ENCODE measurements at places on chromosomes 1 and 21. TPM values are rescaled to one million over a fixed set of nuclear protein-coding genes. Genes with fewer than 3 reads are reported as not detected.

FCRL6 gene
- total RNA-seq: 0.81 TPM

ANKRD34A gene
- 9.1 TPM for total RNA-seq

SPTA1 gene
- total RNA-seq: 0.08 TPM

ADAMTS5 gene
- not detected for total RNA-seq

CATSPERE gene
- total RNA-seq: 0.64 TPM

GRCh38 chr1:152411134-152411533 is 2.9 kb downstream of the CRNN start:
- no peak for DNase-seq

- peak; percentile 90 for DNase-seq
Measured at GRCh38 chr1:233113009-233113879, 162.8 kb downstream of the NTPCR start.

DNA sequence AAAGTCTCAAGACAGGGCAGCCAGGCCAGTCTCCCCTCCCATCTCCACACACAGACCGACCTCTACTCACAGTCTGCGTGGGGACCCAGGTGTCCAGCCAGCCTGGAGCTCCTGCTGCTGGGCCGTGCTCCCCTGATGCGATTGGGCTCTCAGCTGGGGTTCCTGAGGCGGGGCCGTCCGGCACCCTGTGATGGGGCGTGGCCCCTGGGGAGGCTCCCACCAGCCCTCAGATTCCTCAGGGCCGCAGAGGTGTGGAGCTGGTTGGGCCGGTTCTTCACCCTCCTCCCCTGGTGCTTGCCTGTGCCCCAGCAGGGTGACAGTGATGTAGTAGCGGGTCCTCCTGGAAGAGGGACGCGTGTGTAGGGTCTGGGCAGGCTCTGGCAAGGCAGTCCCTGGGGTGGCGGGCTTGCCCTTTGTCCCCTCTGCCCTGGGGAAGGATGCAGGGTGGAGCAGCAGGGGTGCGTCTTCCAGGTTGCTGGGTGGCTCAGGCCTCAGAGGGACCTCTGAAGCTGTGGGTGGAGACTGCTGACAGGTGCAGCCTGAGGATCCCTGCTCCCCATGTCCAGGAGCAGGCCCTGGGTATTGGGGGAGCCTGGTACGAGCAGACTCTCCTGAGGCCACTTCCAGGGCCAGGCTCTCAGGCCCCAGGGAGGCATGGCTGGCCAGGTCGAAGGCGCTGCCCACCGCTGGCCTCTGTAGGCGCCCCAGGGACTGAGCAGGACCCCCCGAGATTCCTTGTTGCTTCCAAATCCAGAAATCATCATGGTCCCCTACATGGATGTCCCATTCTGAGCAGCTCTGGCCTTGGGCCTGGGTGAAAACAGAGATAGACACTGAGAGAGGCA is at the start of gene CRYBG2:
Gene CRYBG2, minus strand, starts transcription at position 155 of the 845 bp plus-strand sequence. CDS start 7,473 bp downstream, outside the sequence.
- DNase-seq: no peak

- no peak for DNase-seq
Measured at GRCh38 chr1:221563476-221563921, 178.4 kb downstream of the DUSP10 start.

DNA sequence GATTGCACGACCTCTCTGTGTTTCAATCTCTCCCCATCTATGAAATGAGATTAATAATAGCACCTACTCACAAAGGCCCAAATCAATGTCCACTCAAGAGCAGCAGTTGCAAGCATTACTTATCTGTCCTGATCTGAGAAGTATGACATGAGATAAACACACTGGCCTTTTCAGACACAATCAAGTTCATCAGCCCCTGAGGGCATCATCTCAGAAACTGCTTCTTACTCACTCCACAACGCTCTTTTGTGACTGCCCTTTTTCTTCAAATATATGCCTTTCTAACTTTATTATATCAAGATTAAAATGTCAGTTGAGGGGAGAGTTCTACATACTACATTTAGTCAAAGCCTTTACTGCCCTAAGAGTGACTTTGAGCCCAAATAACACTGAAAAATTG is 371.9 kb upstream of the SPAG17 start:
- DNase-seq: no peak

GRCh38 chr1:65149351-65150107 is 1.5 kb downstream of the AK4 start:
- no peak for DNase-seq

DNA sequence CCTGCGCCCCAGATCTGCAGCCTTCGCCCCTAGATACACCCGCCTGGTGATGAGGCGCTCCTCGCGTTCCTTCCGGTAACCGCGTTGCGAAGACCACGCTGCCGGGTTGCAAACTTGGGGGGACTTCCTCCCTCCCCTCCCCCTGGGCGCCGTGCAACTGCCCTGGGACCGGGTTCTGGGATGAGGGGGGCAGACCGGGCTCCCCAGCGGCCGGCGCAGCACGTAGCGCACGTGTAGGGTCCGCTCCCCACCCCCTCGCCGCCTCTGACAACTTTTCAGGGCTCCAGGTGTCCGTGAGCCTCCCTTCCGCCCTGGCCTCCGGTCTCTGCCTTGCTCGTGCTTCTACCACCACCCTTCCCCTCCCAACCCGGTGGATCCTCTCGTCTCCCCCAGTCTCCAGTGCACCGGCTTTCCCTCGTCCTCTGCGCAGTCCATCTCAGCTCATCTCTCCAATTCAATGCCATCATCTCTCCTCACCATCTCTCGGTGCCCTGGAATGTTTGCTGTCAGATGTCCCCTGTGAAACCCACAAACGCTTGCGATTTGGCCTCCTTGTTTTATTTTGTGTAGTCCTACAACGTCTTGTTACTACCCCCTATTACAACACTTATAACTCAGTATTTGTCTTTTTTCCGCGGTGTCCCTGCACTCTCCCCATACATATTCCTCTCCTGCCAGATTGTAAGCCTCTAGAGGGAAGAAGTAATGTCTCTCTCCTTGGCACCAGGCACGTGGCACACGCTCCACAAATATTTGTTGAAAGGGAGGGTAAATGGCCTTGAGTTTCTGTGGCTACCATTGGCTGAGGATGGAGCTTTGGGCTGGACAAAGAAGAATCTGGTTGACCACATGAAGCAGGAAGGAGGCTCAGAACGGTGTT is 782 bp downstream of the PCAT6 start:
- DNase-seq: peak; percentile 74

- DNase-seq: no peak
Measured at GRCh38 chr1:150110116-150110515, 39.6 kb upstream of the PLEKHO1 start.

DNA sequence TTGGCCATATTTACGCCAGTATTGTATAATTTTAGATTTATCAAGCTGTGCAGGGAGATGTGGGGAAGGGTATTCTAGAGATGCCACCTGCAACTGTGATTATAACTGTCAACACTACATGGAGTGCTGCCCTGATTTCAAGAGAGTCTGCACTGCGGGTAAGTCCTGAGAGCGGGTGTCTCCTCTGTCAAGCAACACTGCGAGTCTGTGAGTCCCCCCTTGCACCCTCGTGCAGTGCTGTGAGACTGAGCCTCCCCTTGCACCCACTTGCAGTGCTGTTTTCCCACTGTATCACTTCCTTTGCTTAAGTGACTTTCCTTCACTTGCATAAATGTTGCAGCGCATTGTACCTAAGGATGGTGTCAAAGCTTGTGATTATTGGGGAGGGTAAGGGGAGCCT is 75.0 kb downstream of the TPR start:
- no peak for DNase-seq

- DNase-seq: no peak
Measured at GRCh38 chr1:168819668-168820067, 90.7 kb upstream of the DPT start.

All from natural killer cell treated with Interleukin-12 subunit alpha and Interleukin-12 subunit beta and Interleukin-15 and Interleukin-18, amount 100 ng/mL, for 72 hours (primary cell).